ENCODE measurements at places on chromosomes 7 and 10. TPM values are rescaled to one million over a fixed set of nuclear protein-coding genes. Genes with fewer than 3 reads are reported as not detected.

Gene ANXA7
- 74.7 TPM for total RNA-seq

Gene COL13A1
- total RNA-seq: 0.86 TPM

DNA sequence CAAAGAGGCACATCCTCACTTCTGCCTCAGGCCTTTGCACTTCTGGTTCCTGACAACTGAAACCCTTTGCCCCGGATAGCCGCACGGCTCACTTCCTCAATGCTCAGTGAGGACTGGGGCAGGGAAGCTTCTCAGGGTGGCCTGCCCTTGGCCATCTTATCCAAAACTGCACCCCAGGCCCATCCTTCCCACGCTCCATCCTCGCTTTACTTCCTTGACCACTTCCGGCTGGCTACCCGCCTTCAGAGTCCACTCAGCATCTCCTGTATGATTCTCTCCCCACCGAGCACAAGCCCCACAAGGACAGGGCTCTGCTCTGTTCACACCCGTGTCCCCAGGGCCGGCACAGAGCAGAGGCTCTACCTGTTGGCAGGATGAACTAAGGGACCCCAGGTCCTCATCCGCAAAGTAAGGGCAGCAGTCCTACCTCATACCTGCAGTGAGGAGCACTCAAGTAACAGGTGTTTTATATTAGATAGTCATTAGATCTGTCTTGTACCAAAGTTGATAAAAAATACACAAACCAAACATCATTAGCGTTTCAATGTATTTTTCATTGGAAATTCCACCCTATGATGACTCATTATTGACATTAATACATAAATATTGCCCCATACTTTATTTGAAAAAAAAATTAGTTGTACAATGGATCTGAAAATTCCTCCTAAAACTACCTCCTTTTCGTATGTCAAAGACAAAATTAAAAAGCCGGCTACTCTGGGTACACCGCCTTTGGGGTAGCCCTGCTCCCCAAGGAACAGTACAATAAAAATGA lies 35.0 kb downstream of the GNA12 start:
- DNase-seq: no peak

GRCh38 chr7:66502230-66503035 lies 126.2 kb upstream of the KCTD7 start:
- no peak for DNase-seq

- DNase-seq: no peak
Measured at GRCh38 chr7:35725280-35725680, 30.3 kb upstream of the HERPUD2 start.

Gene AKR1C1
- total RNA-seq: 1.3 TPM

- peak; percentile 43 for DNase-seq
Measured at GRCh38 chr10:5284311-5285057, 80.3 kb upstream of the UCN3 start.

Gene AQP1
- total RNA-seq: 10.0 TPM

DNA sequence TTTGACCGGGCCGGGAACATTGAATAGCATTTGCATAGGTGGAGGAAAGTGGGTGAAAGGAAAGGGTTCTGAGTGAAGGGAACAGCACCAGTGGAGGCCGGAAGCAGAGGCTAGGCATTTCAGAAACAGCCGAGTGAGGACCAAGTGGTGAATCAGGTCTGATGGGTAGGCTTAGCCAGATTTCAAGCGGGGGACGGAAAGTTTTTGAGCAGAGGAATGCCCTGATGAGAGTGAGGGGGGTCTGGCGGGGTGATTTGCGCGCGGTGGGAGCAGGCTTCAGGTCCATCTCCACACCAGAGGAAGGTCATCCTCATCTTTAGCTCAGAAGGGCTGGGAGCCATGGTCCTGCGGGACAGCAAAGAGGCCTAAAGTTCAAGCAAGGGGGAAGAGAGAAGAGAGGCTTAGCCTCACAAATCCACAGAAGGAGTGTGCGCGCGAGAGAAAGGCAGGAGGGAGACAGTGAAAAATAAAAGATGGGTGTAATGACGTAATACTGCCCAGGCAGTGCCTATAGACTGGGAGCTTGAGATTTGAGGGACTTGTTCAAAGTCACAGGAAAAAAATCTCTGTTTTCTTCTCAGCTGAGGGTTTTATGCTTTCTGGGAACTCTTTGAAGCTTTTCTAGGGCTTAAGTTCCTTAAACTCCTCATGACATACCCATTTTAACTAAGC lies 1.0 kb upstream of the DENND2A start:
- no peak for DNase-seq

GRCh38 chr7:25619963-25620799 lies 391.9 kb upstream of the NPVF start:
- DNase-seq: no peak

- DNase-seq: no peak
Measured at GRCh38 chr10:72462261-72462660, 107.5 kb upstream of the DNAJB12 start.

Gene OR2A12
- not detected for total RNA-seq

DNA sequence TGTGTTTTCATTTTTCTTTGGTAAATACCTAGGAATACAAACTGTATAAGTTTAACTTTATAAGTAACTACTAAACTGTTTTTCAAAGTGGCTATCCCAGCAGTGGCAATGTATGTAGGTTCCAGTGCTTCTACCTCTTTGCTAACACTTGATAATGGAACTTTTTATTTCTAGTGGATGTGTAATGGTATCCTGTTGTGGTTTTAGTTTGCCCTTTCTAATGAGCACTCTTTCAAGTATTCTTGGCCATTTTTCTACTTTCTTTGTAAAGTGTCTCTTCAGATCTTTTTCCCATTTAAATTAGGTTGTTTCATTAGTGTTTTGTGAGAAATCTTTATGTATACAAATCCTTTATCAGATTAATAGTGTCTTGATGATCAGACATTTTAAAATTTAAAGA lies 4.6 kb downstream of the KIF20B start:
- peak; percentile 52 for DNase-seq

Gene TUBB8
- total RNA-seq: not detected

GRCh38 chr10:48773580-48773979 lies 88.9 kb downstream of the WDFY4 start:
- DNase-seq: no peak

Gene CNTNAP2
- 14.0 TPM for total RNA-seq

GRCh38 chr10:120505866-120506265 lies 48.8 kb downstream of the PLPP4 start:
- peak; percentile 95 for DNase-seq

Gene SUPV3L1
- total RNA-seq: 31.8 TPM

DNA sequence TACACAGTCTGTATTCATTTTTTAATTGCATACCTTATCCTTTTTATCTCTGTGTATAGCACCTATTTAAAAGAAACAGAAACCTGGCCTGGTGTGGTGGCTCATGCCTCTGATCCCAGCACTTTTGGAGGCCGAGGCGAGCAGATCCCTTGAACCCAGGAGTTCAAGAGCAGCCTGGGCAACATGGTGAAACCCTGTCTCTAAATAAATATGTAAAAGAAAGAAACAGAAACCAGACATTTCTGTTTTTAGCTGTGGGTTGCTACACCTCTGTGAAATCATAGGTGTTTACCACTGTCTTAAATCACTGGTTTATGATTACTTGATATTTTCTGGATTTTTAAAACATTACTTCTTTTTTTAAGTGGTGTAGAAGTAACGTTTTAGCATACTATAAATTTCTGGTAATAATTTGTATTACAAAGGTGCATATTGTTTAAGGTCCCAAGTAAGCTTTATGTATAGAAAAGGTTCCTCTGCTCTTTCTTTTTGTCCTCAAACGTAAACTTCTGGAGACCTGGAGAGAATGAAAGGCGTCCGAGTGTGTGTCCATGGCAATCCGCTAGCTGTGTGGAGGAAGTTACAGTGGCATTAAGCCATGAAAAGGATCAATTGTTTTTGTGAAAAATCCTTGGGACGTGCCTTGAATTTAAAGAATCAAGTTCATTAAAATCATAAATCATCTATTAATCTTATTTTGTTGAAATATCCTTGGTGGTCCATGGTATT lies 41.1 kb downstream of the PTPRZ1 start:
- no peak for DNase-seq

GRCh38 chr10:102001435-102002068 lies 54.4 kb downstream of the ARMH3 start:
- no peak for DNase-seq

GRCh38 chr10:72171175-72171630 lies 44.6 kb upstream of the ANAPC16 start:
- DNase-seq: peak; percentile 92

- peak; percentile 15 for DNase-seq
Measured at GRCh38 chr10:49398000-49398861, 2.3 kb upstream of the DRGX start.

Gene CHN2
- total RNA-seq: 3.6 TPM

DNA sequence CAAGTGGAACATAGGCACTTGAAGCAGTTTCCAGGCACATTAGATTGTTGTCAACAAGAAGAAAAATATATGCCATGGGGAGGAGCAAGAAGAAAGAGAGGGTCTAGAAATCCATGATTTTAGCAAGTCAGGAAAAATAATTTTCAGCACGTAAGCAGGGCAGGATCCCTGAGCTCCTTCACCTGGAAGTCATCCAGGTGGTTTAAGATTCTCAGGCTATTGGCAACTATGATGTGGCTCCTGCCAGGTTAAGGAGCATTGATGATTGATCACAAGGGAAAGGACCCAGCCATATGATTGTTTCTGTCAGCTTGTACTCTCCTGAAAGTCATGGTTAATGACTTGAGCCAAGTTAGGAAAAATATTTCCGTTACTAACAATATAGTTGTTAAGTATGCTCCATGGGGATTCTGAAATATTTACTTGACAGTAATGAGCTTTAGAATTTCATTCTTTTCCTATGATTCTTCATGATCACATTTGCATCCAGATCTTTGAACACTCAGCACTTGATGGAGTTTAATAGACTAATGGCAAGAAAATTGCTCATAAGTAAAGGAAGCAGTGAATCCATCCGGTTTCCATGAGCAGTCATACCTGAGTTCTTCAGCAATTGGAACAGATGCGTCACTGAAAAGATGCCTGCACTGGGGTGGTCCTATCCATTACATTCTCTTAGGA lies 209.1 kb downstream of the BICC1 start:
- peak; percentile 69 for DNase-seq

All from astrocyte (in vitro differentiated cells and primary cell).